ENCODE measurements at places on chromosomes 7 and 10.
A peak's percentile ranks its signal among the peaks of the same experiment; 100 is the strongest.

DNA sequence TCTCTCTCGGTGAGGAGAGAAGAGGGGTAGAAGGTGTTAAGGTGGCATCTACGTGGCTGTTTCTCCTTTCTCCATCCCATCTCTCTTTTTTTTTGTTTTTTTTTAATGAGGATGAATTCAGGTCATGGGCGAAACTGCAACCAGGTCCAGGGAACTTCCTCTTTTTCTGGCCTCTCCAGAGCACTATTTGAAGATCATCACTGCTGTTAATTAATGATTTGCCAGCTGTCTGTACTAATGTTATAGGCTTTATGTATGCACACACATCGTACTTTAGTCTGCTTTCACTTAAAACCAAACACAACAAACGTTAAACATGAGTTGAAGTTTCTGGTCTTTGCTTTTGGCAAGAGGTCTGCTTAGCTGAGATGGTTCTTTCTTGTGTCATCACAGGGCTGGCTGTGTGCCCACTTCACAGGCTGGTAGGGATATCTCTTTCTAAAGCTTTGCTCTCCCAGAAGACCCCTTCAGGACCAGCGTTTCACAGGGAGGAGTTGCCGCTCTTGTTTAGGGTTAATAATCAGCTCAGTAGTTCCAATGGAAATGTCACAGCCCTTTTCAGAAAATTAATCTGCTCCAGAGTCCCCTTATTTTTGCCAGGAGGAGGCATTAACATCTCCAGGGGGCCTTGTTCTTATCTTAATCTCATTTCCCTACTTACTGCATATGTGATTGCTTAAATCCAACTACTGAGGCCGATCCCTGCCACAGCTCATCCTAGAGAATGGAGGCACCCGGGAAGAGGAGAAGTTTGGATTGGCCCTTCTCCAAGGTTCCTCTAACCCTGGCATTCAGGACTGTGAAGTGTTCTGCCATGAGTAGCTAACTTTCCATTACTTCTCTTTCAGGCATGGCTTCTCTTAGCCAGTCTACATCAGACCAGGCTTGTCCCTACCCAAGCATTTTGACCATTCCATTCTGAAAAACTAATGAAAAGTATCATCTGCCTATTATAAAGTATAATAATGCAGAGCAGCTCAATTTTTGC is 273.9 kb upstream of the NFE2L3 start:
- peak; percentile 47 for DNase-seq

GRCh38 chr10:103451091-103451813 is 918 bp downstream of the CALHM2 start:
- DNase-seq, result peak; percentile 53

GRCh38 chr10:26700884-26701630 is 3.6 kb downstream of the PDSS1 start:
- DNase-seq, result no peak

DNA sequence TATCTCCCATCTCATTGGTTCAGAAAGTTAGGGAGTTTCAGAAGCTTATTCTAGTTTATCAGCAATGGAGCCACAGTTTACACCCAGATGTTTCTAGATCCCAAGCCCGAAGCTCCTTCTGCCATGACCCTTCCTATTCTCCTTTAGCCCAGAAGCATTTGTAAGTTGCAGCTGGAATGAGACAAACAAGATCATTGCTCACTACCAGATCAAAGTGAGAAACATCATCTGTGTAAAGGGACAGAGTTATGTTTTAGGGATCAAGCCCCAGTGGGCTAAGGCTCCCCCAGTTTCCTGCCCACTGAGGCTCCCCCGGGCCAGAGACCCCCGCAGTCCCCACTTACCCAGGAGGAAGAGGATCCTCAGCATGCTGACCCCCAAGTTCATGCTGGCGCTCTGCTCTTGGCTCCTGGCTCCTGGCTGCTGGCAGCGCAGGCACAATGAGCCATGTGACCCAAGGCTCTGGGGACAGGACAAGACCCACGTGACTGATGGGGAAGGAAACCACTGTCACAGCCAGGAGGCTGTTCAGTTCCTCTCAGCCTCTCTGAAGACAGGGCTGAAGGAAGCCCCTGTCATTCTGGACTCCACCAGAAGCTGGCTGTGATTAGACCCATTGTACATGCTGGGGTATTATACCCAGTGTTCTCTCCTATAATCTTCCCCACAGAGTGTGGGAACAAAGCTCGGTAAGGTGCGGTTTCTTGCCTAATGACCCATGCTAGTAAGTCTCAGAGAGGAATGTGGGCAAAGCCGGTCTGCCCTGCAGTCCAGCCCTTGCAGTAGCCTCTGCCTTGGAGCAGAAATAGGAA is at the start of gene TMEM273:
TSS of gene TMEM273 (minus strand) at position 442 of the 812 bp plus-strand sequence. CDS start at position 387, 55 bp downstream.
- DNase-seq, result peak; percentile 72

DNA sequence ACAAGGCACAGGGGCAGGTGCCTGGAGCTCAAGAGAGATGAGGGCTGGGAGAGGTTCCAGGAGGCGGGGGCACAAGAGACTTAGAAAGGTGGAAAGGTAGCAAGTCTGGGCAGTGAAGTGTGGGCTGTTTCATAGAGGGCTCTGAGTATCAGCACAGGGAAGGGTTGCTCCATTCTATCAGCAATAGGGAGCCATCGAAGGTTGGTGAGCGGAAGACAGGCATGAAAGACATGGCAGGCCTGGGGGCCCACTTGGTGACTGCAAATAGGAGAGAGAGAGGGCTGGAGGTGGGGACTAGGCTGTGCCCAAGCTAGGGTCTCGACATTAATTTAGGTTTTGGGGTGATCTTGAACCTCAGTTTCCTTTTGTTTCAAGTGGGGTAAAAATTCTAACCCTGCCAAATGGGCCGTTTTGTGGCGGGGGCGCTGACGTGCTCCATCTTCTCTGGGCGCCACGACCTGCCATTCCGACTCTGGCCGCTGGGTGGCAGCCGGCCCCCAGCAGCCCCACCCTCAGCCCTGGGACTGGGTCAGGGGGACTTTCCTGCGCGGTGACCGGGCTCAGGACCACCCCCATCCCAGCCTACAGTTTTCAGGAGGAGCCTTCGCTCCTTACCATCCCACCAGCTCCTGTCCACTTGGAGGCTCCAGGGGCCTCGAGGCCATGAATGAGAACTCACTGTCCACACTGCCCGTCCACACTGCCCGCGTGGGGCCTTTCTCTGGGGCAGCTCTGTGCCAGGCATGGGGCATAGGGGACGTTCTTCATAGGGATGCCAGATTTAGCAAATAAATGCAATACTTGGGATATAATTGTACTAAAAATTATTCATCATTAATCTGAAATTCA is 37.2 kb upstream of the PCBD1 start:
- DNase-seq, result peak; percentile 83

- DNase-seq, result peak; percentile 83
Measured at GRCh38 chr7:151008511-151009323, 15.6 kb downstream of the ATG9B start.

GRCh38 chr10:97506199-97506991 is 7.7 kb downstream of the UBTD1 start:
- no peak for DNase-seq

GRCh38 chr10:34612446-34612845 is 202.7 kb downstream of the PARD3 start:
- no peak for DNase-seq

- DNase-seq, result peak; percentile 81
Measured at GRCh38 chr10:78763651-78764395, 304.9 kb upstream of the ZMIZ1 start.

DNA sequence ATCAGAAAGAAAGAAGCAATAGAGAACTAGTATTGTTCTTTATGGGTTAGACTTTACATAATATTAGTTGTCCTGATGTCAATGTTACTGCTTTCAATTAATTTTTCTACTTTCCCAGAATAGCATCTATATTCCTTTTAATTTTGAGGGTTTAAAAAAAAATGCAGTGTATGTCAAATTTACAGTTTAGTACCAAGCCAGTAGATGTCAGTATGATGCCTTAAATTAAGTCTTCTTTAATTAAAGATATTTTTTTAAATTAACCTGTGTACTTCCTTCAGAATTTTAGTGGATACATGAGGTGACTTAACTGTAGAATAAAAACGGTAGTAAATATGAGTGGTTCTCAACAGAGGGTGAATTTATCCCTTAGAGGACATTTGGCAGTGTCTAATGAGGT is 35.2 kb upstream of the STOX1 start:
- no peak for DNase-seq

- DNase-seq, result peak; percentile 38
Measured at GRCh38 chr7:149196705-149197171, 1.4 kb downstream of the ZNF282 start.

DNA sequence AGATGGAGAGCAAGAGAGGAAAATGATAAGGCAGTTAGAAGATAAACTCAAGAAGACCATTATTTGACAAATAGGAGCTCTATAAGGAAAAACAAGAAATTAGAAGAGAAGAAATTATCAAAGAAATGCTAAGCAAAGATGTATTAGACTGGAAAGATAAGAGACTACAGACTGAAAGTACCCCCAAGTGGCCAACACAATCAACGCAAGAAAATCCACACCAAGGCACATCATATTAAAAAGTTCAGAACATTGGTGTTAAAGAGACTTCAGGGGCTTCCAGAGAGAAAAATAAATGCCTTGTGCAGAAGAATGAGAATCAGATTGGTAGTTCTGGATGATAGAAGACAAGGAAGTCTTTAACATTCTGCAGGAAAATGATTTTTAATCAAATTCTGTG is 46.0 kb downstream of the SH2D4B start:
- no peak for DNase-seq

- DNase-seq, result no peak
Measured at GRCh38 chr10:33547976-33548375, 213.5 kb upstream of the NRP1 start.

- DNase-seq, result no peak
Measured at GRCh38 chr7:96266580-96266979, 55.3 kb downstream of the SLC25A13 start.

DNA sequence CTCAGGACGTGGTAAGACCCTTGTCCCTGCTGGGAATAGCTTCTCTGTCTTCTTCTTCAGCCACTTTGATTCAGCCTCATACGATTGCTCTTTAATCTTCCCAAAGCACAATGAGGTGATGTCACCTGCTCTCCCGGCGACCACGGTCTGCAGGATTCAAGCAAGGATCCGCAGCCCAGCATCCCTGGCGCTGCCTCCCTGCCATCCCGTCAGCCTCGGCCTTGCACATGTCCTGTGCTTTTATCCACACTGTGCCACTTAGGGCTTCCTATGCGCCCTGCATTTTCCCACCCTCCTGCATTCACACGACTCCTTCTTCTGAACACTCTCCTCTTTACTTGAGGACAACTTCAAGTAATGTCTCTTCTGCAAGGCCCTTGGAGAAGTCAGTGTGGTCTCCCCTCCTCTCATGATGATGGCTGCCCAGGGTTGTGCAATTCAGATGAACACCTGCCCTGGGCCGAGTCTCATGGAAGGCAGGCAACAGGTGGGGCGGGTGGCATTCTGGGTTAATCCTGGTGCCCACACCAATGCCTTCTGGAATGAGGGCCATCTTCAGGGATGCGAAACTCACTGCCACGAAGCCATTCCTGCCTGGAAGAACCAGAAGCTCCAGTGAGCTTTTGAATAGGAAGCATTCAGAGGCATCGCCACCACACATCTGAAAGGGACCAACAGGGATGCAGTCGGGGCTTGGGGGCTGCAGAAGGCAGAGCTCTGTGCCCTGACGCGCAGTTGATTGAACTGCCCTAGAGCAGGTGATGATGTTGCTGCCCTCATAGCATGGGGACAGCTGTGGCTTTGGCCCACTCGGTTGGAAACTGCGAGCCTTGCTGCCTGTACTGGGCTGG is 287.5 kb downstream of the GLRX3 start:
- DNase-seq, result no peak

DNA sequence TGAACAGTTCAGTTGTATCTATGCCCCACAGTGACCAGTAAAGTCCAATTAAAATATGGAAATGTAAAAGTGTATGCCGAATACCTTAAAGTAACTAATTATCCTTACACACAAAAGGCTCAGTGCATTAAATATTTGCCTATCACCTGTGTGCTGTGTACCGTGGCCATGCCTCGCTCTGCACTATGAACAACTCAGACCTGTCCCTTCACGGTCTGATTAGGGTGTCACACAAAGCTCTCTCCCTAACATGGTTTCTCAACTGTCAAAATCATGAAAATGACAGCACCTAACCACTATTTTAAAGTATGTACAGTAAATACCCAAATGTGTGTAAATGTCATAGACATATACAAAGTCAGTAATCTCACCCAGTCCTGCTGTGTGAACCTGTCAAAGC is 43.1 kb downstream of the STK17A start:
- no peak for DNase-seq

DNA sequence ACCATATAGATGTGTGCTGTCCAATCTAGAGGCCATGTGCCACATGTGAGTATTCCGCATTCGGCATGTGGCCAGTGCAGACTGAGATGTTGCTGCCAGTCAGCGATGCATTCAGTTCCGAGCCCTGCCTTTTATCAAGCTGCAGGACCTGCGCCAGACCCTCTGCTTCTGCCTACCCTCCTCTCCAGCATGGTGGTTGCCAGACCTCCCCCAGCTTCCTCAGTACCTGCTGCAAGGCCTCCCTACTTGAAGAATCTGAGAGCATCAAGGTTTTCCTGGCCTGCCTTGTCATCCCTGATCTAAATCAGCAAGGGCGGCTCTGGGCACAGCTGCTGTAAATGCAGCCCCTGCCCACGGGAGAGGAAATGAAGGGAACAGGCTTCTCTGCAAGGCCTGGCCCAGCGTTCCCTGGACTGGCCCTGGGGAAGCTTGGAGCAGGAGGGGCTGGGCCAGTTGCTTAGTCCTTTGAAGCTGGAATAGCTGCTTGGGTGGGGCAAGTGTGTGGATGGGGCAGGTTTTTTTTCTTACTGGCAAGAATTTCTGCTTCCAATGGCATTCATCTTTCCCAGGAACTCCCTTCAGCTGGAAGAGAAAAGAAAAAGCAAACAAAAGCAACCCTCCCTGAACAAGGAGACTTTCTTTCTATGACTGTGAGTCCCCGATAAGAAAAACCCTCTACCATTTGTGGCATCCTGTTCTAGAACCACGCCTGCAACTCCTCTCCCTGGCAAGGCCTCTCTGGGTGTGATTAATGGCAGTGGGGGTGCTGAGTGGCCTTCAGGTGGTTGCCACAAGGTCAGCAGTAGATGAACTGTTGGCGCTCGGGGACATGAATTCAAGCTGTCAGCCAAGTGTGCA is 93.0 kb downstream of the NHLRC2 start:
- DNase-seq, result no peak

GRCh38 chr10:12262278-12262981 is 66.4 kb downstream of the CDC123 start:
- no peak for DNase-seq

DNA sequence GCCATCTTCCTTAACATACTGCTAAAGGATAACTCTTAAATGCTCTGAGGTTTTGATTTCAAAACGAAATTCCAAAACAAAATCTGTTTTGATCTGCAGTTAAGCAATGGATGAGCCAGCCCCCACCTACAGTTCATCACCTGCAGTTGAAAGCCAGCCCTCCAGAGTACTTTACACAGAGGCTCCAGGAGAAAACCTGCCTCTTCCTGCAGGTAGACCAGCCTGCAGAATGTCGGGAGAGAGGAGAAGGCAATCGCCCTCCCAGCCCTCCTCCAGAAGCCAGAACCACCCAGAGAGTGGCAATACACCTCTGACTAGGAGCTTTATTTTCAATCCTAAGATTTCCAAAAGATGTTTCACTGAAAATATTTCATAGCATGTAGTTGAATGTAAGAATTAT is 798.1 kb downstream of the GATA3 start:
- DNase-seq, result no peak

- peak; percentile 13 for DNase-seq
Measured at GRCh38 chr7:30968294-30968693, 4.5 kb downstream of the GHRHR start.
